CD4-positive, CD25-positive, alpha-beta regulatory T cell (primary cell): ENCODE measurements at places on chromosomes 1 and 21. TPM values are rescaled to one million over a fixed set of nuclear protein-coding genes. Genes with fewer than 3 reads are reported as not detected.
A peak's percentile ranks its signal among the peaks of the same experiment; 100 is the strongest.

GRCh38 chr21:17050156-17050555 lies 462.7 kb upstream of the CXADR start:
- H3K4me1 ChIP-seq = no peaks in the 10 kb centered on the region
- H3K27me3 ChIP-seq = no peaks in the 10 kb centered on the region
- no peak overlapping the region for H3K27ac ChIP-seq
- H3K36me3 ChIP-seq = no peaks in the 10 kb centered on the region

DNA sequence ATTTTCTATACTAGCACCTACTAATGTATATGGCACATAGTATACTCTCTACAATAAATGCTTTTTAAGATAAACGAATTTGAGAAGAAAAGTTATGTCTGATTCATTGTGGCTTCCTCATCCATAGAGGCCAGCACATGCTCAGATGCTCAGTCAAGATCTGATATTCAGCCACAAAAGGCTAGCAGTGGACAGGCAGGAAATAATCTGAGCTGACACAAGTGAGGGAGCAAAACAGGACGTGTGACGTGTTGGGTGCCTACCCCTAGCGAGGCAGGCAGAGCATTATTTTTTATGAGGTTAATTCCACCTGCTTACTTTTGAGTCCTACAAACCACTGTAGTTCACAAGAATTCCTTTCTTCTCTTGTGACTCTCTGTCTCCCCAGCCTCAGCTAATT lies 550.9 kb downstream of the SMYD3 start:
- H3K27me3 ChIP-seq = no peaks in the 10 kb centered on the region
- peak overlapping the region; percentile 89 for H3K27ac ChIP-seq
- DNase-seq = peak; percentile 91
- H3K36me3 ChIP-seq = no peaks in the 10 kb centered on the region

DNA sequence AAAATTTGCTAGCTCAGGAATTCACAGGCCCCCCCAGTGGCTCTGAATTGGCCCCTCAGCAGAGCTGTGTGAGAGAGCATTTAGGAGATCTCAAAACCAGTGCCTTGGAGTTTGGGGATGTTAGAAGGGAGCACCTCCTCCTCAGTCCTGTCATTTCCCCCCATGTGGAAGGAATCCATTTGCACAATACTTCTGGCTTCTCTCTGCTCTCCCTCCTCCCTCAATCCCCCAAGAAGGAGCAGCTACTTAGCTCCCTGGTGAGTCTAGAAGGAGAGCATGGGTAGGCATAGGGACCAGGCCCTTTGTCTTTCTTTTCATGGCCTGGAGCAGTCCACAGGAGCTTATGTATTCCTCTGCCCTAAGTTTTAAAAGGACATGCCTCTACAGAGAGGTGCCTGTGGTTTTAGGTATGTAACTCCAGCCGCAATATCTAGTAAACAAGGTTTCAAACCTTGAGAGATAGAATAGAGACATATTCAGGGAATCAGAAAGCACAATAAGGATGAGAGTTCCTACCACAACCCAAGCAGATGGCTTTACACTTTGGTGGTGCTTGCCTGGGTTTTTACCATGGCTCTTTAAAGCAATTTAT lies 199.4 kb downstream of the FCRL5 start:
- H3K36me3 ChIP-seq = no peaks in the 10 kb centered on the region
- peaks cover 9% of the 10 kb centered on the region for H3K27me3 ChIP-seq
- H3K4me3 ChIP-seq = no peak overlapping the region
- DNase-seq = no peak

- no peak overlapping the region for H3K27ac ChIP-seq
- peaks cover 20% of the 10 kb centered on the region for H3K4me1 ChIP-seq
- no peak overlapping the region for H3K4me3 ChIP-seq
- no peaks in the 10 kb centered on the region for H3K27me3 ChIP-seq
- DNase-seq = no peak
Measured at GRCh38 chr21:45876381-45877170, 105.0 kb upstream of the COL6A1 start.

- H3K4me3 ChIP-seq = no peak overlapping the region
- peaks cover 10% of the 10 kb centered on the region for H3K27me3 ChIP-seq
- DNase-seq = no peak
Measured at GRCh38 chr1:202698276-202698675, 12.0 kb downstream of the SYT2 start.

DNA sequence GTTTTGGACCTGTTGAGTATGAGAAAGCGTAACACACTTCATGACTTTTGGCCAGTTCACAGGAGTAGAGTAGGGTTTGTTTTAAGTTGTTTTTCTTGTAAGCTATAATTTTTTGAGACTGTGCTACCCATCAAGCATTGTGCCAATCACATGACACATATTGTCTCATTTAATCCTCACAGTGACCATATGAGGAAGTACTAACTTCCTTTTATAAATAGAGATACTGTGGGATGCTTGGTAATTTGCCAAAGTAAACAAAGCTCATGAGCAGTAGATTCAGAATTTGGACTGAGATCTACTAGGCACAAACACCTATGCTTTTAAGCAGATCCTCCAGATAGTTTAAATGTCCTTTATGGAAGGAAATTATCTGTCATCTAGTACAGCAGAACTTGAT lies 178.3 kb downstream of the CACNA1E start:
- H3K36me3 ChIP-seq = no peaks in the 10 kb centered on the region
- DNase-seq = no peak
- H3K27me3 ChIP-seq = peaks cover 14% of the 10 kb centered on the region
- no peak overlapping the region for H3K27ac ChIP-seq

GRCh38 chr1:108201687-108202086 lies 1.5 kb upstream of the SLC25A24 start:
- peaks cover 2% of the 10 kb centered on the region for H3K36me3 ChIP-seq
- DNase-seq = no peak
- peaks cover 20% of the 10 kb centered on the region for H3K4me1 ChIP-seq
- H3K4me3 ChIP-seq = no peak overlapping the region
- no peak overlapping the region for H3K27ac ChIP-seq
- H3K27me3 ChIP-seq = no peaks in the 10 kb centered on the region

GRCh38 chr1:3921765-3922164 lies 21.7 kb upstream of the C1orf174 start:
- peak overlapping the region; percentile 69 for H3K4me3 ChIP-seq
- no peaks in the 10 kb centered on the region for H3K36me3 ChIP-seq
- peak overlapping the region; percentile 62 for H3K27ac ChIP-seq
- no peaks in the 10 kb centered on the region for H3K4me1 ChIP-seq
- no peak for DNase-seq

DNA sequence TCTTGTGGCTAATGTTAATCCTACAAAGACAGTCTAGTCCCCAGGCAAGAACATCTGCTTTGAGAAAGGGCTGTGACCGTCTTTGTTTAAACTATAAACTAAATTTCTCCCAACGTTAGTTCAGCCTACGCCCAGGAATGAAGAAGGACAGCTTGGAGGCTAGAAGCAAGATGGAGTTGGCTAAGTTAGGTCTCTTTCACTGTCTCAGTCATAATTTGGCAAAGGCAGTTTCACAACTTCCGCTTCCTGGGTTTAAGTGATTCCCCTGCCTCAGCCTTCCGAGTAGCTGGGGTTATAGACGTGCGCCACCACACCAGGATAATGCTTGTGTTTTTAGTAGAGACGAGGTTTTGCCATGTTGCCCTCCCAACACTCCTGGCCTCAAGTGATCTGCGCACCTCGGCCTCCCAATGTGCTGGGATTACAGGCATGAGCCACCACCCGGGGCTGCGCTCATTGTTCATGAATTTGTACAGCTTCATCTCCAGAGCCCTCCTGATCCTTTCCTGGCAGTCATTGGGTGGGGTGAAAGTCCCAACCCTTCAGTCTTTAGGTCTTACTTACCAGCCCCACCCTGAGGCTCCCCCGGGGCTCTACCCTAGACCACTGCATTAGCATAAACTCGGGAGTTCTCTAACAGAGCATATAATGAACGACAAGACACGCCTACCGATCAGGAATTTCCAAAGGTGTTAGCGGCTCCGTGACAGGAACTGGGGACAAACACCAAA lies 4.9 kb upstream of the MASP2 start:
- no peak for DNase-seq
- H3K4me3 ChIP-seq = no peak overlapping the region
- no peaks in the 10 kb centered on the region for H3K4me1 ChIP-seq
- H3K27ac ChIP-seq = no peak overlapping the region

GRCh38 chr1:4404854-4405590 lies 249.4 kb upstream of the AJAP1 start:
- no peaks in the 10 kb centered on the region for H3K4me1 ChIP-seq
- no peaks in the 10 kb centered on the region for H3K36me3 ChIP-seq
- no peak overlapping the region for H3K27ac ChIP-seq

GRCh38 chr1:62687421-62687902 lies 724 bp downstream of the DOCK7 start:
- no peak overlapping the region for H3K27ac ChIP-seq
- H3K27me3 ChIP-seq = peaks cover 5% of the 10 kb centered on the region
- DNase-seq = peak; percentile 21
- peak overlapping the region; percentile 68 for H3K4me3 ChIP-seq

GRCh38 chr1:209435654-209436566 lies 147.6 kb upstream of the CAMK1G start:
- H3K36me3 ChIP-seq = no peaks in the 10 kb centered on the region
- DNase-seq = no peak
- no peak overlapping the region for H3K4me3 ChIP-seq
- no peak overlapping the region for H3K27ac ChIP-seq
- no peaks in the 10 kb centered on the region for H3K27me3 ChIP-seq

DNA sequence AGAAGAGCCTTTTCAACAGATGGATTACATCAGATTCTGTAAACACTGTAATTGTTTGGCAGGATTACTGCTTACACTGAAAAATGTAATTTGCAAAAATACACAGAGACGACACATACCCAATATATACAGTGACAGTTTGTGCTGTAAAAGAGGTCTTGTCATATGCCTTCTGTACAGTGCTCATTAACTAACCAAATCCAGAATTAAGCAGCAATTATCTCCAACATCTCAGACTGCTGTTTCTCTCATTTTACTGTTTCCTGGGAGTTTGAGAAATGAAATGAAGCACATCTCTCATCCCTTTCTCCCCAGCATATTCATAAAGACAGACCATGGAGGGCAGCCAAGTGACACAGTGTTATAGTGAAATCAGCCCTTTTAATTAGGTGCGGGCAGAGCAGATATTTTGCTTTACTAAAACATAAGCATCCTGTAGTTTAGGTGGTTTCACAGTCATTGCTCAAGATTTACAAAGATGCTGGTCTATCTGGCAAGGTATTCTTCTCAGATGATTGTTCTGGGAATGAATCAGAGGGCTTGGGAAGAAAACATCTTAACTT lies 618.4 kb upstream of the USP24 start:
- H3K4me3 ChIP-seq = no peak overlapping the region
- H3K4me1 ChIP-seq = no peaks in the 10 kb centered on the region
- H3K36me3 ChIP-seq = no peaks in the 10 kb centered on the region
- no peaks in the 10 kb centered on the region for H3K27me3 ChIP-seq

GRCh38 chr1:200118779-200119505 lies 91.4 kb downstream of the NR5A2 start:
- H3K36me3 ChIP-seq = no peaks in the 10 kb centered on the region
- peaks cover 12% of the 10 kb centered on the region for H3K27me3 ChIP-seq
- DNase-seq = no peak
- no peak overlapping the region for H3K27ac ChIP-seq
- no peaks in the 10 kb centered on the region for H3K4me1 ChIP-seq
- no peak overlapping the region for H3K4me3 ChIP-seq

GRCh38 chr21:31772674-31773555 lies 41.0 kb upstream of the SCAF4 start:
- no peaks in the 10 kb centered on the region for H3K4me1 ChIP-seq
- H3K27me3 ChIP-seq = no peaks in the 10 kb centered on the region

DNA sequence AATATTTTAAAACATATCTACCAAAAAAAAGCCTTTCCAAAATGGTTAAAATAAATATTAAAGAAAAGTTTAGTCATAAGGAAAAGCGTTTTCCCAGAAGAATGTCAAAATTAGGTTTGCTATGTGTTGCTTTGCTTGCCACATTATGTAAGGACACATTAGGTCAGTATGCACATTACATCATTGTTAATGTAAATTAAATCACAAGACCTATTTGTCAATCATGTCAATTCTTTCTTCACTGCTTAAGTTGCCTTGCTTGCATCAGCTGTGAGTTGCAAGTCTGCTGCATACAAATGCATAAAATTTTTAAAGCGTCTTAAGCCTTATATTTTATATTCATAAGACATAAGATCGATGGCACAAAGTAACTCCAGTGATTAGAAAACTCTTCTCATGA lies 448.9 kb downstream of the PCP4 start:
- no peak overlapping the region for H3K4me3 ChIP-seq
- DNase-seq = no peak
- no peaks in the 10 kb centered on the region for H3K36me3 ChIP-seq
- no peak overlapping the region for H3K27ac ChIP-seq
- H3K4me1 ChIP-seq = no peaks in the 10 kb centered on the region

DNA sequence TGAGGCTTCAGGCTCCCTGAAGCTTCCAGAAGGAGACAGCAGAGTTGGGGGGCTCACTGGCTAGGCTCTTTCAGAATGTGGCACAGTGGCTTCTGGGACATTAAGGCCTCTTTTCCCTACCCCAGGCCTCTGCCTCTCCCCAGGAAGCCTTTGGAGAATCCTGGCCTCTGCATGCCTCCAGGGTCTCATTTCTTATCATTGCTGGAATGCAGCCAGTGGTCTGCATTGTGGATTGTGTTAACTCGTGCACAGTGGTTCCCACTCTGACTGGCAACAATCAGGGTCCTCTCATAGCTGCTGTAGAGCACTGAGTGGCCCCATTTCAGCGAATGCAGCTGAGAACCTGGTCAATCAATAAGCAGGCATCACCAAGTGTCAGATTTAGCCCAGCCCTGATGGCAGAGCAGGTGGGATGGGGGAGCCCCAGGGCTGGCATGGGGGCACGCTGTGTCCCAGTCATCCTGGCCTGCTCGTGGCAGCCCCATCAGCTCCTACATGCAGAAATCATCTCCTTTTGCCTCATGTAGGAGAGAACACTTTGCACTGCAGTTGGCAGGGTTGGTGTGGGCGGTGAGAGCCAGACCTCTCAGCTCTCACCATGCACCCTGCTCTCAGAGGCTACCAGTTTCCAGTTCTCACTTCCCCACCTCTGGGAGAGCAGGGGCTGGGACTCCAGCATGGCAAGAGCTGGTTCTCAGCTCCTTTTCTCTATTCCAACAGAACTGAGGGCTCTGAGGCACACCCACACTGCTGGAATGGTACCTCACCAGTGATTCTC lies 13.4 kb downstream of the ADORA1 start:
- H3K4me3 ChIP-seq = no peak overlapping the region
- DNase-seq = no peak
- no peaks in the 10 kb centered on the region for H3K4me1 ChIP-seq

- peaks cover 4% of the 10 kb centered on the region for H3K4me1 ChIP-seq
- H3K36me3 ChIP-seq = no peaks in the 10 kb centered on the region
- H3K4me3 ChIP-seq = no peak overlapping the region
- H3K27ac ChIP-seq = no peak overlapping the region
- no peaks in the 10 kb centered on the region for H3K27me3 ChIP-seq
Measured at GRCh38 chr1:10698726-10699469, 97.5 kb downstream of the CASZ1 start.

GRCh38 chr21:35976481-35976880 lies 83.8 kb downstream of the SETD4 start:
- H3K4me1 ChIP-seq = no peaks in the 10 kb centered on the region
- no peak for DNase-seq
- no peak overlapping the region for H3K27ac ChIP-seq
- H3K4me3 ChIP-seq = no peak overlapping the region
- H3K36me3 ChIP-seq = no peaks in the 10 kb centered on the region

The GUCA2A gene
- polyA plus RNA-seq = not detected

The SYDE2 gene
- 1.2 TPM for polyA plus RNA-seq

The CKS1B gene
- polyA plus RNA-seq = 60.0 TPM

The GUCA2B gene
- not detected for polyA plus RNA-seq

The PLPPR4 gene
- polyA plus RNA-seq = not detected

The HSF2BP gene
- polyA plus RNA-seq = 0.38 TPM

The KLHL21 gene
- 16.7 TPM for polyA plus RNA-seq

The DSTYK gene
- polyA plus RNA-seq = 3.2 TPM

The TRIM67 gene
- not detected for polyA plus RNA-seq

The ADAMTS1 gene
- polyA plus RNA-seq = not detected

The KRTAP20-1 gene
- polyA plus RNA-seq = not detected

The ANKRD45 gene
- not detected for polyA plus RNA-seq
